ENCODE measurements at places on chromosomes 3 and 15.

GRCh38 chr15:28974142-28974541 lies 88.4 kb downstream of the APBA2 start:
- no peaks in the 10 kb centered on the region for H3K36me3 ChIP-seq
- H3K27me3 ChIP-seq, result peaks cover 4% of the 10 kb centered on the region
- no peak overlapping the region for H3K4me3 ChIP-seq
- no peak for DNase-seq
- no peak overlapping the region for H3K27ac ChIP-seq

- H3K27ac ChIP-seq, result no peak overlapping the region
- no peak for DNase-seq
- H3K27me3 ChIP-seq, result no peaks in the 10 kb centered on the region
These were observed 37.6 kb downstream of the GBE1 start for GRCh38 chr3:81723732-81724313.

- no peak for DNase-seq
- H3K27ac ChIP-seq, result no peak overlapping the region
- H3K27me3 ChIP-seq, result no peaks in the 10 kb centered on the region
- no peaks in the 10 kb centered on the region for H3K4me1 ChIP-seq
These were observed 146.8 kb downstream of the ADAMTS17 start for GRCh38 chr15:100194996-100195395.

GRCh38 chr3:115162759-115163158 lies 15.7 kb upstream of the ZBTB20 start:
- H3K27me3 ChIP-seq, result no peaks in the 10 kb centered on the region
- no peak overlapping the region for H3K4me3 ChIP-seq

DNA sequence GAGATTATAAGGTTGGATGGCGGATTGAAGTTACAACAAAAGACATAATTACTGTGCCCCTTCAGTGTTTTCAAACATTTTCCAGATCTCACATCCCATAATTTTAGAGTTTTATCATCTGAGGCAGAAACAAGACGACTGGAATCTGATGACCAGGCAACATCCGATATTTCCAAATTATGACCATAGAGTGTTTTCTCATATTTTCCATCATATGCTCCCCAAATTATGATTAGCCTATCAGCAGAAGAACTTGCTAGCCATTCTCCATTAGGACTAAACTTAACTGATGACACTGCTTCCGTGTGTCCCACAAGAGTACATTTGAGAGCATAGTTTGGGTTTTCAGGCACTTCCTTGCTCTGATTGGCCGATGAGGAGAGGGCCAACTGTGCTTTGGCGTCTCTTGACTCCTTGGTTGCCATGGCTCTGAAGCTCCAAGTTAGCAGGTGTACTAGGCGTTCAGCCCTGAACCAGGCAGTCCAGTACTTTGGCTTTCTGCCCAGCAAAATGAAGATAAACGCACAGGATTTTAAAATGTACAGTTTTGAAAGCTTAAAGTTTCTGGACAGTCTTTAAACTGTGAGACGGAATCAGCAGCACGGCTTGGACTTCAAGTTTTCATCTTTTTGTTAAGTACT lies 638 bp downstream of the WDR5B start:
- H3K27ac ChIP-seq, result peak overlapping the region; percentile 91
- peaks cover 42% of the 10 kb centered on the region for H3K4me1 ChIP-seq
- H3K27me3 ChIP-seq, result no peaks in the 10 kb centered on the region
- peak; percentile 51 for DNase-seq

DNA sequence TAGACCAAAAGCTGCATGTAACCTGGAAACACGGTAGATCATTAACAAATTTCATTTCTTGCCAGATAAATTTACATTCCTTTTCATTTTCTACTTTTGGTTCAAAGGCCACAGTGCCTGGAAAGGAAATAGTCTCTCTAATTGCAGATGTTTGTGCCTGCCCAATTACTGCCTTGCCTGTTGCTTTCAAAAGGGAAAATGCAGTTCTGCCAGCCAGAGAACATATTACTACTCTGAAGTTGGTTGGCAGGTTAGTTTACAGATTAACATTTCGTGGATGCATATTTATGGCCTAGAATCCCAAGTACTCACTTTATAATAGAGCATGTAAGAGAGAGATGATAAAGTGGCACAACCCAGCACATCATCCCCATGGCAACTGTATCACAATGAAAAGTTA lies 124.3 kb upstream of the LRRC3B start:
- H3K27ac ChIP-seq, result no peak overlapping the region
- no peak for DNase-seq
- no peaks in the 10 kb centered on the region for H3K4me1 ChIP-seq
- no peaks in the 10 kb centered on the region for H3K36me3 ChIP-seq
- no peaks in the 10 kb centered on the region for H3K27me3 ChIP-seq
- H3K4me3 ChIP-seq, result no peak overlapping the region

GRCh38 chr15:57337868-57338411 lies 38.4 kb upstream of the CGNL1 start:
- DNase-seq, result no peak
- no peaks in the 10 kb centered on the region for H3K27me3 ChIP-seq
- peaks cover under 1% of the 10 kb centered on the region for H3K4me1 ChIP-seq
- no peaks in the 10 kb centered on the region for H3K36me3 ChIP-seq

DNA sequence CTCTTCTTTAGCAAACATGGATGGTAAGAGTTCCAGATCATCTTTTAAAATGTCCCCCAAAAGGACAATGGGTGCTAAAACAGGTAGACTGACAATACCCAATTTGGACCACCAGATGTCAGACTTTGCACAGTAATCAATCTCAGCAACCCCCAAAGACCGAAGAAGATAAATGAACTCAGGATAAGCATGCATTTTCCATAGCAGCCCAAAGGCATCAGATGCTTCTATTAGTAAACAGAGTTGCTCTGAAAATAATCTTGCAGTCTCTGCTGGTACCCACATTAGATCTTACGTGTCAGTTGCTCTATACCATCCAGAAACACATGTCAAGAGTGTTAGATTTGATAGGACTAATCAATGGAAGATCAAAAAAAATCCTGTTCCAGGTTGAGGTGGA lies 20.6 kb downstream of the MYH15 start:
- no peaks in the 10 kb centered on the region for H3K36me3 ChIP-seq
- H3K4me3 ChIP-seq, result no peak overlapping the region
- H3K27ac ChIP-seq, result no peak overlapping the region
- H3K27me3 ChIP-seq, result no peaks in the 10 kb centered on the region

DNA sequence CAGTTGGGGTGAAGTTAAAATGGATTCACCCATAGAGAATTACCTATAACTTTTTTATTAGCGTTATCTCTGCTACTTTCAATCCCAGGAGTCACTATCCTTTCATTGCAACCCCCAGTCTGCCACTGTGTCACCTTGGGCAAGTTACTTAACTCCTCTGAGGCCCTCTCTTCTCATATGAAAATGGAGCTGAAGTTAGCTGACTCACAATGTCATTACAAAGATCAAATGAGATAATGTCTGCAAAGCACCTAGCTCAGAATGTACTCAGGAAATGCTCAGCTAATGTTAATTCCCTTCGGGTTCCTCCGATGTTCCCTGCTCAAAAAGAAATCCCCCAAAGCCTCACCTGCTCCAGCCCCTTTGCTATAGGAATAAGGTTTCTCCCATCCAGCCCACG lies 50.0 kb downstream of the TRIM42 start:
- H3K27ac ChIP-seq, result no peak overlapping the region
- H3K4me3 ChIP-seq, result no peak overlapping the region
- no peaks in the 10 kb centered on the region for H3K4me1 ChIP-seq
- DNase-seq, result no peak

DNA sequence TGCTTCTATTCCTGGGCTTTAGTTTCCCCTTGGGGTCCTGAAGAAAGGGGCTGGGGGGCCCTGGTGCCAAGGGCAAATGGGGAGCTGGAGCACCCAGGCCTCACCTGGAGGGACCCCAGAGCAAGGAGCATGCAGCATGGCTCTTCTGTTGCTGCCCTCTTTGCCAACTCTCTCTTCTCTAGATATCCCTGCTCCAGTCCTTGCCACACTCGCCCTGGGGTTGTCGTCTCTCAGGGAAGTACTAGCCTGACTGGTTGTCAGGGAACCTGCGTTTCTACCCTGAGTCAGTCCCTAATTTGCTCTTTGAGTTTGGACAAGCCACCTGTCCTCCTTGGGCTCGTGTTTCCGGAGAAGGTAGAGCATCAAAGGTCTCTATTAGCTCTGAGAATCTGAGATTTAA lies 63.7 kb upstream of the UBE2Q2 start:
- no peaks in the 10 kb centered on the region for H3K27me3 ChIP-seq
- no peak overlapping the region for H3K27ac ChIP-seq
- no peak overlapping the region for H3K4me3 ChIP-seq
- H3K4me1 ChIP-seq, result no peaks in the 10 kb centered on the region
- DNase-seq, result no peak

Measured in DND-41 (cell line).